ENCODE measurements at places on chromosomes 6 and 20.

DNA sequence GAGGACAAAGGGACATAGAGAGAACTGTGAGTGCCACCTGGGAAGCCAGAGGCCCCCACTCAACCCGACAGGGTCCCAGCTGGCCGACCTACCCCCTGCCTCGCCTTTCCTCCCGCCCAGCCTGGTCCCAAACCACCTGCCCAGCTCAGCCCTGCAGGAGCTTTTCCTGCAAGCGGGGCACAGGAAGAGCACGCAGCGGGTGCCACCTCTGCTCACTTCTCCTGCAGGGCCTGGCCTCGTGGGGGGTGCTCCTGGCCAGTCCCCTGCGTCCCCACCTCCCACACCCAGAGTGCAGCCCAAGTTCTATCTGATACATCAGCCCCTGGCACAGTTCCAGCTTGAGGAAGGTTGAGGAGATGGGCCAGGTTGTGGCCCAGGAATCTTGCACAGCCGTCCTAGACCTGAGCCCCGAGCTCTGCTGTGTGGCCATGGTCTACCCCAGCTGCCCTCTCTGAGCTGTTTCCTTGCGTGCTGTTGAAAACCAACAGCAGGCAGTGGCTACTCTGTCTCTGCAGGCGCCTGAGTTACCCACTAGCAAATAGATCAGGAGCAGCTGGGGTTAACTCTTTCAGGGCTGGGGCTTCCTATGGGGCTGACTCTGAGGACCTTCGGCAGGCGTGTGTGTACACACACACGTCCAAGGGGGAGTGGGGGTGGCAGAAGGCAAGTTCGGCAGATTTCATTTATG lies 1.7 kb downstream of the NECAB3 start:
- no peak for DNase-seq

DNA sequence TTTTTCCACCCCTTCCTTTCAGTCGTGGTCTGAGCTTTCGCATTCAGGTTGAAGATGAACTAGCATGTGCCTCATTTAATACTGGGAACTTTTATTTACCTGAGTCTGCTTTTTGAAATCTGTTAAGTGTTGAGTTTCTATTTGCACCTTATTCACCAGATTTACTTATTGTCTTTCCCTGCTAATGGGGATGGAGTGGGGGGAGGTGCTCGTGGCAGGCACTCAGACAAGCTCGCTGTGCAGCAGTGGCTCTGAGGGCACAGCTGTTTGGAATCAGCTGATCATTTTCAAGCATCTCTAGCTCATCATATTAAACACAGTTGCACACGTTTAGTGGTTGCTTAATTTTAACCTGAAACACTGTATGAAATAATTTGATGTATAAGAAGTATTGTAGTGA lies 35.6 kb downstream of the UTRN start:
- no peak for DNase-seq

DNA sequence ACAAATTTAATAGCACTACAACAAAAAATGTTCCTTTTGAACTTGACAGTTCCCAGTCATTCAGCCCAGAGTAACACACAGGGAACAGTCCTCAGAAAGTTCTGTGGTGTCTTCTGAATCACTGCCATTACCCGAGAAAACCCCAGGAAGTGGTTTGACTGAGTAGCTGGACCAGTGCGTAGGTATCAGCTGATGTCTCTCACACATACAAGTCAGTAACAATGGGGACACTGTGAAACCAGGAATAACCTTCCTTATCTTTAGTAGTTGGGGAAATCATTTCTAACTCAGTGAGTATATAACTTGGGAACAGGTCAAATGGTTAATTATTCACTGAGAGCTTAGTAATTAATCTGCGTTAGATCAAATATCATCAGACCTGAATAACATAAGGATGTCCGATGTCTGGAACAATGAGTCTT lies 73.1 kb downstream of the HIVEP2 start:
- DNase-seq: no peak

DNA sequence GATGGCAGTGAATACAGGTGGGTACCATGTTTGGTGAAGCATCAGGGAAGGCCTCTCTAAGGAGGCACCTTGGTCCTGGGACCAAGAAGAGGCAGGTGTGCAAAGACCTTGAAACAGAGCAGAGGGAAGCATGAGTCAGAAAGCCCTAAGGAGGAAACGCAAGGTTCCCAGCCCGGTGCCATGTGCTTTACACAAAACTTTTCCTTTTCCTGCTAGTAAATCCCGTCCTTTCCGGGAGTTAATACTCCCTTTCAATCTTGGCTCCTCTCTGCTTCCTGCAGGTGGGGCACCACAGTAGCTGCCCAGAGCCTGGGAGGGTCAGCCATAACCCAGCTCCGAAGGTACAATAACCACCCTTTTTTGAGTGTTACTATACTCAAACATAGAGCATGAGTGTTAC lies 19.4 kb upstream of the SLC23A2 start:
- DNase-seq: no peak

DNA sequence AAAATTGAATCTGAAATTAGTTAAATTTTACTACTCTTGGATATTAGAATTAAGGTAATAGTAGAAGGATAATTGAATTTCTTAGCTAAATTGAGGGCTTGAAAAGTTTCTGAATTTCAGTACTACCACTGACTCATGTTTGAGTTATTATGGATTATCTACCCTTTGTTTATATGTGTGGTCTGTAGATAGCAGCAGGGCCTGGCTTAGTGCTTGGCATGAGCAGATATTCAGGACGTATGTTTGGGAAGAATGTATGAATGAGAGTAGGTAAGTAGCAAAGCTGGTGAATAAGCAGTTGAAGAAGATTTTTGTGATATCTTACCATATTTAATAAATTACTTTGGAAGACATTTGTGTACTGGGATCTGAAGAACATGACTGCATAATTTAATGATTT lies 152.7 kb downstream of the MACROD2 start:
- DNase-seq: no peak

- DNase-seq: no peak
These were observed 14.7 kb upstream of the HMGN3 start for GRCh38 chr6:79249136-79249535.

DNA sequence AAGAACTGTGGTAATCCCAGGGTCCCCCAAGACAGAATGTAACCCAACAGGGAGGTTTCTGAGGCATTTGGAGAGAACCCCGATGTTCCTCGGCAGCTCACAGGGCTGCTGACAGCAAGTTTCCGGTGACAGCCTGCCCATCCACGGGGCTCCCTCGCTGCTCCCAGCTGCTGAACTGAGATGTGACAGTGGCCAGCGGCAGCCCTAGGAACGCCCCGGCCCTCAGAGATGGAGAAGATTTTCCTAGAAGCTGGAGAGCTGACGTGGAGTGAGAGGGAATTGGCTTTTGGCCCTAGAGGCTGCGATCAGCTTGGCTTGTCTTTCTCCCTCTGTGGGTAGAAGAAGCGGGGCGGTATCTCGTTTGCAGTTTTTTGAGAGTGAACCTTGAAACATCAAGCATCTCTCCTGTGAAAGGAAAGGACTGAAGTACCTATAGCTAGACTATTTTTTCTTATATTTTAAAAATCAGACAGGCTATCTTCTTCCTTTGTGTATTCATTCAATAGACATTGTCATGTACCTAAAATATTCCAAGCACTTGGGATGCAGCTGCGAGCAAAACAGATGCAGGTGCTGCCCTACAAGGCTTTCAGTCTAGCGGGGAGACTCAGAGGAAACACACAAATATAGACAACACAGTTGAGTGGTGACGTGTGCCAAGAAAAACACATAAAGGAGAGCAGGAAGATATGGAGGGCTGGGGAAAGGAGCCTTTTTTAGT lies 28.4 kb upstream of the NFATC2 start:
- no peak for DNase-seq

- DNase-seq: no peak
These were observed 57.0 kb downstream of the MAP1LC3A start for GRCh38 chr20:34615477-34615876.

GRCh38 chr6:129104560-129104959 lies 221.6 kb downstream of the LAMA2 start:
- no peak for DNase-seq

- DNase-seq: no peak
These were observed 30.2 kb upstream of the FRMD1 start for GRCh38 chr6:168109171-168109570.

DNA sequence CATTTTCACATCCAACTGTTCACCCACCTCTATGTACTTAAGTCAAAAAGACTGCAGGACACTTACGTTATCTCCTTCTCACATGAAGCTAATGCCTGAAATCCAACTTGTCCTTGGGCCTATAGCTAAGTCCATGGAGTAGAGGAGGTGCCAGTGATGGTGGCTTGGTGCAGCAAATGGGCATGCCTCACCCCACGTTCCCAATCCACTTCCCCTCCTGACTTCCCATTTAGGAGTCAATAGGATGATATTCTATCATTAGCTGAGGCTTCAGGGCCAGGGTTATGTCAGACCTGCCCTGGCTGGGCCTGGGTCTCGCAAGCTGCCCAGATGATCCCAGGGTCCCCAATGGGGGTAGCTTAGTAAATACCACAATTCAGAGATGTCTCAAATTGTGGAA lies 410.4 kb downstream of the MAFB start:
- no peak for DNase-seq

Measured in HAP-1 (cell line).